ENCODE measurements at places on chromosomes 5 and 9. TPM values are rescaled to one million over a fixed set of nuclear protein-coding genes. Genes with fewer than 3 reads are reported as not detected.

Gene UNC13B
- 1.9 TPM for total RNA-seq

DNA sequence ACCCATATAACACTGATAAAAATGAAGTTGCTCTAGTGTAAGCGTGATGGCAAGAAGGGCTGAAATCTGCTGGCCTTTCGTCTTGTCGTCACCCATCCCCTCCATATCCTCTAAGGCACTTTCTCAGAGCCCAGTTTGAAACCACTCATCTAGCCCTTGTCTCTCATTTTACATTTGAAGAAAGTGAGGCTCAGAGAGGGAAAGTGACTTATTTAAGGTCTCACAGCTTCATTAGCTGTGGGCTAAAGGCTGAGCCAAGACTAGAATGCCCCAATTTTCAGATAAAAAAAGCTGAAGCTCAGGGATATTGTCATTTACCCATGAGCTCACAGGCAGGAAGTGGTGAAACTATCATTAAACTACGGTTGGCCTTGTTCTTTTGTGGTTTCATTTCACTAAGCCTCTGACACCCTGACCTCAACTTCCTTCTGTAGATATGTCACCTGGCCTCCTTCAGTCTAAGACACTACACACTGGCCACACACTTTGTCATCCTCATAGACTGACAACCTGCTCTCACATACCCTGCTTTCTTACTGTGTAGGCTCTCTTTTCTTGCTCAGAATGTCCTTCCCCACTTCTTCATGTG, 176.7 kb upstream of the DMAC1 start:
- peaks cover 5% of the 10 kb centered on the region for H3K36me3 ChIP-seq
- H3K27ac ChIP-seq: peak overlapping the region; percentile 88
- H3K4me3 ChIP-seq: peak overlapping the region; percentile 42

Gene SRD5A1
- 10.6 TPM for total RNA-seq

GRCh38 chr9:87198716-87199115, 251.4 kb upstream of the GAS1 start:
- peaks cover 22% of the 10 kb centered on the region for H3K27me3 ChIP-seq
- DNase-seq: no peak
- peaks cover 2% of the 10 kb centered on the region for H3K4me1 ChIP-seq
- H3K4me3 ChIP-seq: no peak overlapping the region

GRCh38 chr9:20566401-20566800, 55.9 kb downstream of the MLLT3 start:
- no peak overlapping the region for H3K4me3 ChIP-seq
- no peaks in the 10 kb centered on the region for H3K27me3 ChIP-seq
- no peak overlapping the region for H3K27ac ChIP-seq

DNA sequence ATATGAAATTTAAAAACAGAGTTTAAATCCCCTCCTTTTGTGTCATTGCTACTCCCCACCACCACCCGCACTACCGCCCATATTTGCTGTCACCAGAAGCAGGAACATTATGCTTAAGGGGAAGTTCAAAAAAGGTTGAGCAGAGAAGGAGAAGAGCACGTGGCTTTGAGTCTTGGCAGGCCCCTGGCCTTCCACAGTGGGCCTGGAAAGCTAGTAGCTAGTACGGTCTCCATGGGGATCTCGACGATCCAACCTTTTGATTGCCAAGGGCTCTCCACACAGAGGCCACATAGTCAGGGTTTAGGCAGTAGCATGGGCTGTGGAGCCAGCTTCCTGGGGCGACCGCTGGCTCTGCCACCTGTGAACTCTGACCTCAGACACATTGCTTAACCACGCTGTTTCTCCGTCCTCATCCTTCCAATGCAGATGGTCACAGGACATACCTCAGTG, 90.1 kb downstream of the GOLPH3 start:
- DNase-seq: no peak
- no peak overlapping the region for H3K27ac ChIP-seq
- H3K27me3 ChIP-seq: no peaks in the 10 kb centered on the region
- no peaks in the 10 kb centered on the region for H3K4me1 ChIP-seq
- no peaks in the 10 kb centered on the region for H3K36me3 ChIP-seq

- no peaks in the 10 kb centered on the region for H3K27me3 ChIP-seq
- no peak overlapping the region for H3K4me3 ChIP-seq
- DNase-seq: no peak
- H3K36me3 ChIP-seq: peaks cover 4% of the 10 kb centered on the region
- H3K4me1 ChIP-seq: peaks cover 5% of the 10 kb centered on the region
These were observed 60.9 kb upstream of the UBAC1 start for GRCh38 chr9:136021872-136022681.

DNA sequence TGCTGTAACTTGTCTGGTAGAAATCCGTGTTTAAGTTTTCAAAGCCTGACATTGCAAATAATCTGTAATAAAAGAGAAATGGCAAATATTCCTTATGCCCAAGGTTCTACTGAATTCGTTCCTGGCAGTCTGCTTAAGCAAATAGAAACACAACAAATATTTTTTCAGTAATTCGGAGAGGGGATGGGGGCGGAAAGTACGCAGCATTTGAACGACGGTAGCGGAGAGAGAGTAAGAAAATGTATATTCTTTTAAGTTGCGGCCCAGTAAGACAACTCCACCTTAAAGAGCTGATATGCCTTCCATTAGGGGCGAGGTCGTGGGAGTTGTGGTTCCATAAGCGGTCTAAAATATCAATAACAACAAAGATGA, 569 bp downstream of the YIPF5 start:
- peaks cover 20% of the 10 kb centered on the region for H3K36me3 ChIP-seq
- H3K4me3 ChIP-seq: peak overlapping the region; percentile 88
- peak overlapping the region; percentile 79 for H3K27ac ChIP-seq
- H3K27me3 ChIP-seq: no peaks in the 10 kb centered on the region
- H3K4me1 ChIP-seq: peaks cover 40% of the 10 kb centered on the region
- peak; percentile 14 for DNase-seq

GRCh38 chr9:129720181-129720864, 32.5 kb downstream of the PTGES start:
- H3K4me3 ChIP-seq: no peak overlapping the region
- H3K4me1 ChIP-seq: no peaks in the 10 kb centered on the region
- H3K36me3 ChIP-seq: no peaks in the 10 kb centered on the region
- H3K27me3 ChIP-seq: peaks cover 10% of the 10 kb centered on the region
- H3K27ac ChIP-seq: no peak overlapping the region
- no peak for DNase-seq

DNA sequence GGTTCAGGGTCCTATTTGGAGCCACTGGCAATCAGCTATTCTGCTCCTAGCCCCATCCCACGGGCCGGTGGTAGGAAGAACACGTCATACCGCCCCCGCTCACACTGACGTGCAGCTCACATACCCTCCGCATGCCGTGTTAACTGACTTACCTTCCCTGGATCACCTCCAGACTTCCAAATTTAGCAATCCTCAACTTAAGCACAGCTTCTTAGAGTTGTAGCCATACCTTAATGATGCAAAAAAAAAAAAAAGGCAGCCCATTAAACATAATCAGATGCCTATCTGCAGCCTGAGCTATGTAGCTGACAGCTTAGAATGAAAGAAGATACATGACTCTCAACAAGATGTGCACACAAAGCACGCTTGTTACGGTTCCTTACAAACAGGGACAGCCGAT, 93.0 kb downstream of the IRX2 start:
- no peaks in the 10 kb centered on the region for H3K4me1 ChIP-seq
- no peak overlapping the region for H3K27ac ChIP-seq
- peaks cover 4% of the 10 kb centered on the region for H3K27me3 ChIP-seq
- DNase-seq: no peak

Gene CD274
- total RNA-seq: 12.2 TPM

GRCh38 chr9:38195737-38196161, 126.7 kb upstream of the SHB start:
- H3K27ac ChIP-seq: no peak overlapping the region
- no peaks in the 10 kb centered on the region for H3K36me3 ChIP-seq
- DNase-seq: no peak
- no peak overlapping the region for H3K4me3 ChIP-seq
- H3K27me3 ChIP-seq: no peaks in the 10 kb centered on the region

- peak; percentile 60 for DNase-seq
- no peaks in the 10 kb centered on the region for H3K36me3 ChIP-seq
- H3K27me3 ChIP-seq: no peaks in the 10 kb centered on the region
These were observed 47.6 kb downstream of the THBS4 start for GRCh38 chr5:80082731-80083100.

- no peak overlapping the region for H3K27ac ChIP-seq
- H3K27me3 ChIP-seq: peaks cover 3% of the 10 kb centered on the region
- H3K4me1 ChIP-seq: no peaks in the 10 kb centered on the region
- H3K36me3 ChIP-seq: no peaks in the 10 kb centered on the region
These were observed 159.2 kb downstream of the NSG2 start for GRCh38 chr5:174204535-174205313.

DNA sequence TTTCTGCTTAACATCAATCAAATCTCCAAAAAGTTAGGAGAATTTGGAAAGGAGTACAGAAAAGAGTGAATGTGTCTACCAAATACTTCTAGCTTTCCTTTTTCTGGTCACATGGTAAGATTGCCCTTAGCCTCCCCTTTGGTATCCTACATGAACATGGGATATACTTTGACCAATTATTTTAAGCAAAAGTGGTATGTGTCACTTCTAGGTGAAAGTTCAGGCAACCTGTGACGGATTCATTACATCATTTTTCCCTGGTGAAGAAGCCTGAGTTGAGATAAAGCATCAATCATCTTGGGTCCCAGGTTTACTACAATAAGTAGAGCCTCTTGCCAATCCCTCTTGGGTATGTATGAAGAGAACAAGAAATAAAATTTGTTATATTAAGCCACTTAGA, 419.2 kb downstream of the PDE4D start:
- H3K36me3 ChIP-seq: no peaks in the 10 kb centered on the region
- no peaks in the 10 kb centered on the region for H3K27me3 ChIP-seq
- no peaks in the 10 kb centered on the region for H3K4me1 ChIP-seq
- H3K4me3 ChIP-seq: no peak overlapping the region

DNA sequence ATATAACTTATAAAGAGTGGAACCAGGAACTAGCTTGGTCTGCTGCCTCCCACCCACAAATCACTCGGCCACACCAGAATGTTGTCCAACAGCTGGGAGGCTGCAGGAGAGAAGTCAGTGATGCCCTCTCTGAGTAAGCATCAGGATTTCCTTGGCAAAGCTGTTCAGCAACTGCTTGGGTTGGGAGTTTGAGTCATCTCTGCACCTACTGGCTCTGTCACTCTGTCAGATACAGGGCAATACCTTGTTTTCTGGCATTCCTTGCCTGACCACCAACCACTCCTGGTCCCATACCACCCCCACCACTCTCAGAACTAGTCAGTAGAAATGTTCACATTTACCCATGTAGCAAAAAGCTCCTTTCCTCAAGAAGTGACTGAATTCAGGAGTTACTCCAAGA, 36.8 kb upstream of the GCNT4 start:
- no peaks in the 10 kb centered on the region for H3K27me3 ChIP-seq
- DNase-seq: peak; percentile 48
- H3K27ac ChIP-seq: no peak overlapping the region
- no peak overlapping the region for H3K4me3 ChIP-seq
- no peaks in the 10 kb centered on the region for H3K36me3 ChIP-seq

- H3K4me3 ChIP-seq: no peak overlapping the region
- no peak overlapping the region for H3K27ac ChIP-seq
- no peak for DNase-seq
These were observed 149.1 kb downstream of the ATP10B start for GRCh38 chr5:160702934-160703333.

Gene TPPP
- total RNA-seq: 0.18 TPM

- H3K27me3 ChIP-seq: peaks cover 34% of the 10 kb centered on the region
- peaks cover 17% of the 10 kb centered on the region for H3K36me3 ChIP-seq
- H3K27ac ChIP-seq: no peak overlapping the region
- H3K4me1 ChIP-seq: peaks cover 6% of the 10 kb centered on the region
- no peak for DNase-seq
These were observed 781 bp upstream of the COL23A1 start for GRCh38 chr5:178590924-178591423.

GRCh38 chr5:95237324-95237723, 47.6 kb downstream of the MCTP1 start:
- peaks cover 3% of the 10 kb centered on the region for H3K4me1 ChIP-seq
- no peak overlapping the region for H3K4me3 ChIP-seq
- no peaks in the 10 kb centered on the region for H3K36me3 ChIP-seq
- no peak for DNase-seq
- H3K27ac ChIP-seq: no peak overlapping the region

DNA sequence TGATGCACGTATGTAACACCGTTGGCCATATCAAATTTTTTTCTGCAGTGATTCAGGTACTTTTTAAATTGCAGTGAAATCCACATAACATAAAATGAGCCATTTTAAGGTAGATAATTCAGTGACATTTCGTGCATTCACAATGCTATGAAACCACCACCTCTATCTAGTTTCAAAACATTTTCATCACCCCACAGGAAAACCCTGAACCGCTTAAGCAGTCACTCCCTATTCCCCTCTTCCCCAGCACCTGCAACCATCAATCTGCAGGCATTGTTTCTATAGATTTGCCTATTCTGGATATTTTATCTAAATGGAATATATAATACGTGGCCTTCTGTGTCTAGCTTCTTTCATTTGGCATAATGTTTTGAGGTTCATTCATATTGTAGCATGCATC, 79.2 kb downstream of the BOD1 start:
- H3K4me3 ChIP-seq: no peak overlapping the region
- peaks cover 7% of the 10 kb centered on the region for H3K27me3 ChIP-seq
- no peak overlapping the region for H3K27ac ChIP-seq
- H3K4me1 ChIP-seq: no peaks in the 10 kb centered on the region
- DNase-seq: no peak
- H3K36me3 ChIP-seq: no peaks in the 10 kb centered on the region

DNA sequence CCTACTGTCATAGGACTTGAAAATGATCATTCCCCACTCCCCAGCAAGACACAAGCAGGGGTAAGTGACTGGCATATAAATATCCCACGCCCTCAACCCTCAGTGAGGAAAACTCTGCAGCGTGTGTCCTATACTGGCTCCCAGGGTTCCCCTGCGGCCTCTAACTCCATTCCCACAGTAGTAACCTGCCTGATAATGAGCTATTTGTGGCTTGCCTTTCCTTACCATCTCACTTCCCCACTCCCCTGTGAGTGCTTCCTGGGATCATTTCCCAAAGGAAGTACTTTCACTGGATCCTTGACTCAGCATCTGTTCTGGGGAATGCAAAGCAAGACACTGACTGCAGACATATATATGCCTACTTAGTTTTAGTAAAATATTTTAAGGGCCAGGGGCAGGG, 14.3 kb downstream of the CDC14B start:
- no peak overlapping the region for H3K27ac ChIP-seq
- H3K4me1 ChIP-seq: no peaks in the 10 kb centered on the region
- H3K27me3 ChIP-seq: peaks cover 14% of the 10 kb centered on the region
- H3K36me3 ChIP-seq: no peaks in the 10 kb centered on the region
- no peak overlapping the region for H3K4me3 ChIP-seq

GRCh38 chr9:131043646-131044045, 34.7 kb downstream of the LAMC3 start:
- peaks cover 2% of the 10 kb centered on the region for H3K27me3 ChIP-seq
- no peaks in the 10 kb centered on the region for H3K4me1 ChIP-seq
- no peaks in the 10 kb centered on the region for H3K36me3 ChIP-seq
- no peak for DNase-seq
- no peak overlapping the region for H3K4me3 ChIP-seq
- H3K27ac ChIP-seq: no peak overlapping the region

Gene CNTNAP3
- total RNA-seq: not detected

Gene C5orf46
- total RNA-seq: not detected
